H1 (cell line): ENCODE measurements at places on chromosomes 5 and 9. TPM values are rescaled to one million over a fixed set of nuclear protein-coding genes. Genes with fewer than 3 reads are reported as not detected.

DNA sequence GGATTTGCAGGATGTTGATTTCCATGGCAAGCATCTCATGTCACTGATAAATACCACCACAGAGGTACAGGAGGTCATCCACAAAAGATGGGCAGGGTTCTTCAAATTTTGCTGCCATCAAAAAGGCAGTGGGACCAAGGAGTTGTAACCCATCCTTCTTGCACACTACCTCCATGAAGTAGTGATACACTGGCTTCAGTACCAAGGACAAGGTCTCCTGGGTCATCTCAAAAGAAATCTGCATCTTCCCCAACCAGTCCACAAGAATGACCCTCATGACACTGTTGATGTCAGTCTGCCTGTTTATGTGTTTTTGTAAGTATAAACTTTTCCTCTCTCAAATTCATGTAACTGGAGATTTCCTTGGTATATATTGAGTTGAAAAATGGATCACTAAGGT is 298.2 kb downstream of the CDH9 start:
- H3K27ac ChIP-seq, result no peak overlapping the region
- H3K36me3 ChIP-seq, result no peaks in the 10 kb centered on the region
- H3K4me1 ChIP-seq, result no peaks in the 10 kb centered on the region
- no peak for DNase-seq
- H3K27me3 ChIP-seq, result no peaks in the 10 kb centered on the region

GRCh38 chr9:121073038-121073437 is 1.7 kb upstream of the CNTRL start:
- DNase-seq, result no peak
- H3K36me3 ChIP-seq, result no peaks in the 10 kb centered on the region
- no peak overlapping the region for H3K27ac ChIP-seq
- peaks cover 40% of the 10 kb centered on the region for H3K27me3 ChIP-seq

Gene FOXD4
- 0.25 TPM in 1 of 2 replicates, not detected in the other for total RNA-seq

DNA sequence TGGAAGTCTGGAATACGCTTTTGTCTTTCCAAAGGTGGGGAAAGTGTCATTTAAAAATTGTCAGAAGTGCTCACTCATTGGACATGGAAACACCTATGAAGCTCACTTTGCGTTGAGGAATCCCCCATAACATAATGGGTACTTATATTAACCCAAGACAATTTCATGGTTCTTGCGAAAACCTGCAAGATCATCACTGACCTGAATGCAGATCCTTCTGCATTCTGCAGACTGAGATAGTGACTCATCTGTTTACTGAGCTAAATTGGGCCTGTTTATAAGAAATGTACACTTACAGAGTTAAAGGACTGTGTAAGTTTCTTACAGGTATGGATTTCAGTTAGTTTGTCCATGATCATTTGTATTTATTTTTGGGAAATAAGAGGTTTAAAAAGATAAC is 153.0 kb downstream of the HMHB1 start:
- no peaks in the 10 kb centered on the region for H3K4me1 ChIP-seq
- no peaks in the 10 kb centered on the region for H3K36me3 ChIP-seq
- H3K27ac ChIP-seq, result no peak overlapping the region
- no peak overlapping the region for H3K4me3 ChIP-seq

- H3K27me3 ChIP-seq, result no peaks in the 10 kb centered on the region
- no peak overlapping the region for H3K4me3 ChIP-seq
- H3K4me1 ChIP-seq, result no peaks in the 10 kb centered on the region
Observed at GRCh38 chr9:107667231-107668070, 177.9 kb upstream of the KLF4 start.

Gene LRRC14B
- not detected in 2 replicates for total RNA-seq

GRCh38 chr9:124779368-124780059 is 2.6 kb downstream of the OLFML2A start:
- DNase-seq, result peak; percentile 71
- H3K36me3 ChIP-seq, result no peaks in the 10 kb centered on the region

DNA sequence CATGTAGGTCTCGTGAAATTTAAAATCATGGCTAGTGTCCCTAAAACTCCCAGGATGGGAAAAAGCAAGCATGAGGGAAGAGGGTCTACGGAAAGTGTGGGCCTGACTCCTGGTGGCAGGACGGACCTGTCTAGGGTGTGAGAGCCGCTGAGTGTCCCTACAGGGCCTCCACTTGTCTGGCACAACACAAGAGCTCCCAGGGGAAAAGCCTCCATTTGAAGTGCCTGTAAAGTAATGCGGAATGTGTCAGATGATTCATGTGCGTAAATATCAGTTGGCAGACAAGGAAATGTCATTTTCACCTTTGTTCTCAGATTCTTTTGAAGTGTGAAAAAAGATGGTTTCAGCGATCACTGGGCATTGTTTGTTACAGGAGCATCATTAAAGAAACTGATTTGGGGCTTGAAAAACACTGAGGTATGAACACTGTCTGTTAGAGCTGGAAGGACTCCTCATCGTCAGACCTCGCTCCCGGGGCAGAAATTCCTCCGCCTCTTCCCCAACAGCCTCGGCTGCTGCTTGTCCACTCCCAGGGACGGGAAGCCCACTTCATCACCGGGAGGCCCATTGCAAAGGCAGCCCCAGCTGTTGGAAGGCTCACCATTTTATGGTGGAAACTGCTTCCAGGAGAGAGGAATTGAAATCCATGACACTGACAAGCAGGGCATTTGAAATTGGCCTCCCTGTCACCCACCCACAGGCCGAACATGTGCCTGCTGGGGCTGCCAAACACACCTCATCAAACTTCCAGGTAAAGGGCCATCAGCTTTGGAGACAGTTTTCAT is 240.8 kb downstream of the FSTL4 start:
- H3K27me3 ChIP-seq, result no peaks in the 10 kb centered on the region
- no peak overlapping the region for H3K4me3 ChIP-seq
- no peak overlapping the region for H3K27ac ChIP-seq

- DNase-seq, result no peak
- no peak overlapping the region for H3K4me3 ChIP-seq
- no peaks in the 10 kb centered on the region for H3K27me3 ChIP-seq
- no peak overlapping the region for H3K27ac ChIP-seq
- H3K4me1 ChIP-seq, result peaks cover 4% of the 10 kb centered on the region
Observed at GRCh38 chr5:83987513-83988292, 267.0 kb upstream of the HAPLN1 start.

- no peaks in the 10 kb centered on the region for H3K27me3 ChIP-seq
- H3K36me3 ChIP-seq, result no peaks in the 10 kb centered on the region
- no peak for DNase-seq
- no peak overlapping the region for H3K27ac ChIP-seq
- H3K4me3 ChIP-seq, result peak overlapping the region; percentile 74
- H3K4me1 ChIP-seq, result peaks cover 9% of the 10 kb centered on the region; the same call in 1 of the 2 replicates
Observed at GRCh38 chr5:68215898-68216244, 315 bp downstream of the PIK3R1 start.

DNA sequence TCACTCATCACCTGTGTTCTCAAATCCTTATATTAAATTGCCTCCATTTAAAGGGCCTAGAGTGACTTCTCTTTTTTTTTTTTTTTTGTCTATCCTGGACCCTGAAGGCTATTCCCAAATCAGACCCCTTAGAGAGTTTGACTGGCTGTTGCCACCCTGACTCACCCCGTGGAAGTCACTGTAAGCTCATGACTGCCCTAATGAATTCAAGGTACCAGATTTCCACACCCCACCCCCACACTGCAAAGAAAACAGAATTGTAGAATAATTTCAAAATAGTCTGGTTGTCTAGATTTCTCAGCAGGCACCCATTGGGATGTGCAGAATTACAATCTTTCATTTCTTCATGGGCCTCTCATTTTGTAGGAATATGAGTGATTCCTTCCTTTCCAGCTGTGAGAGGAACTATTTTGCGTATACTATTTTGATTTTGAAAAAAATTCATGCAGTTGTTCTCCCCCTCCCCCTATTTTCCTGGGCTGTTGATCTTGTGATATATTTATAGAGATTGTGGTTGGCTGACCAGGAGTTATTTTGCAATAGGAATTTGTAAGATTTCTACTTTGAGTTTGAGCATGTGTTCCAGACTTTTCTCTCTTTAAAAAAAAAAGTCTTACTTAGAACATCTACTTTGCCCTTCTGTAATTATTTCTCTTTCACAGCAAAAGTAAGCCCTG is 79.1 kb downstream of the ZNF618 start:
- no peak for DNase-seq
- no peaks in the 10 kb centered on the region for H3K27me3 ChIP-seq
- H3K36me3 ChIP-seq, result no peaks in the 10 kb centered on the region
- H3K4me1 ChIP-seq, result no peaks in the 10 kb centered on the region
- no peak overlapping the region for H3K27ac ChIP-seq

Gene TMEM8B
- 5.7 and 7.5 TPM in 2 replicates for total RNA-seq

GRCh38 chr5:33690374-33691135 is 201.2 kb downstream of the ADAMTS12 start:
- H3K27ac ChIP-seq, result no peak overlapping the region
- peaks cover 2% of the 10 kb centered on the region; the same call in 1 of the 2 replicates for H3K36me3 ChIP-seq
- no peaks in the 10 kb centered on the region for H3K4me1 ChIP-seq
- DNase-seq, result no peak

Gene HACD4
- 0.61 and 0.86 TPM in 2 replicates for total RNA-seq

Gene SPINK13
- total RNA-seq, result not detected in 2 replicates

GRCh38 chr5:62494772-62495171 is 82.2 kb downstream of the IPO11 start:
- no peak for DNase-seq
- H3K4me3 ChIP-seq, result no peak overlapping the region
- no peak overlapping the region for H3K27ac ChIP-seq

Gene PLAC8L1
- 0.92 TPM in 1 of 2 replicates, not detected in the other for total RNA-seq

Gene PDLIM4
- 8.3 and 10.7 TPM in 2 replicates for total RNA-seq

Gene CDH9
- 0.54 and 0.73 TPM in 2 replicates for total RNA-seq

DNA sequence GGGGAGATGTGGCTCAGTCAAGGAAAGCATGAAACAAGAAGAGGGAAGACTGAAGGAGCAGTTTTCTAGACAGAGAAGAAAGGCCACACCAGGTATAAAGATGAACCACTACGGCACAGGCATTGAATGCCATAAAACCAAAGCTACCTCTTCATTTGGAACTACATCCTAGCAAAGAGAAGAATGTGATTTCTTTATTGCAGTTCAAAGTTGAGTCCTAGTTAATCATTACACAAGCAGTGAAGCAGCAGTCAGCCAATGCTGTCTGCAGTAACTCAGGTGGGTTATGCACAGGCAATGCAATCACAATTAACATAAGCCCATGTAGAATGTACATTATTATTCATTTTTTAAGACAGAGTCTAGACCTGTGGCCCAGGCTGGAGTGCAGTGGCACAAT is 21.7 kb upstream of the PCAT7 start:
- no peaks in the 10 kb centered on the region for H3K36me3 ChIP-seq
- H3K27me3 ChIP-seq, result no peaks in the 10 kb centered on the region
- no peaks in the 10 kb centered on the region for H3K4me1 ChIP-seq
- no peak overlapping the region for H3K27ac ChIP-seq
- DNase-seq, result no peak

Gene CDHR2
- total RNA-seq, result 0.43 and 0.69 TPM in 2 replicates

DNA sequence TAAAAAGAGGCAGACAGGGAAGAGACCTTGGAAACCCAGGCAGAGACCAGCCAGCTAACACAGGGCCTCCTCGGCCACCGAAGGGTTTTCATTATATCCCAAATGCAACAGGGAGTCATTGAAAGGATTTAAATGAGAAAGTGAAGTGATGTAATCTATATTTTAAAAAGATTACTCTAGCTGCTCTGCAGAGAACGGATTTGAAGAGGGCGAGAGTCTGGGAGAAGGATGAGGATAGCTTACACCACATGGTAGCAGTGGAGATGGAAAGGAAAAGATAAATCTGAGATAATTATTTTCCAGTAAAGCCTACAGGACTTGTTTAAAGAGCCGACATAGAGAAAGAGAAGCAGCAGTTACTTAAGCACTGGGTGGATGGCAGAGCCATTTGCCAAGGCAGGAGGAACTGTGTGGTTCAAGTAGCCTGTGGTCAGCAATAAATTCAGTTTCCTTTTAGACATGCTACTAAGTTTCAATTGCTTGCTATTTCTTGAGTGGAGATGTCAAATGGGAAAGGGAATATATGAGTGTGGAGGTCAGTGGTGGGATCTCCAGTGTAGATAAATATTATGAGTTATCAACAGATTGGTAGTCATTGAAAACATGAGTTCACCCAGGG is 9.3 kb downstream of the FBN2 start:
- DNase-seq, result no peak
- H3K4me1 ChIP-seq, result no peaks in the 10 kb centered on the region
- H3K4me3 ChIP-seq, result no peak overlapping the region
- H3K27ac ChIP-seq, result no peak overlapping the region

GRCh38 chr5:10275460-10275859 is 25.4 kb downstream of the CCT5 start:
- no peak for DNase-seq
- no peaks in the 10 kb centered on the region for H3K36me3 ChIP-seq
- no peak overlapping the region for H3K4me3 ChIP-seq
- H3K27ac ChIP-seq, result no peak overlapping the region
- peaks cover 2% of the 10 kb centered on the region for H3K4me1 ChIP-seq

- no peaks in the 10 kb centered on the region for H3K36me3 ChIP-seq
- H3K27ac ChIP-seq, result no peak overlapping the region
- DNase-seq, result no peak
- no peak overlapping the region for H3K4me3 ChIP-seq
- H3K27me3 ChIP-seq, result no peaks in the 10 kb centered on the region
- H3K4me1 ChIP-seq, result no peaks in the 10 kb centered on the region
Observed at GRCh38 chr9:76424491-76424890, 30.3 kb upstream of the RFK start.

DNA sequence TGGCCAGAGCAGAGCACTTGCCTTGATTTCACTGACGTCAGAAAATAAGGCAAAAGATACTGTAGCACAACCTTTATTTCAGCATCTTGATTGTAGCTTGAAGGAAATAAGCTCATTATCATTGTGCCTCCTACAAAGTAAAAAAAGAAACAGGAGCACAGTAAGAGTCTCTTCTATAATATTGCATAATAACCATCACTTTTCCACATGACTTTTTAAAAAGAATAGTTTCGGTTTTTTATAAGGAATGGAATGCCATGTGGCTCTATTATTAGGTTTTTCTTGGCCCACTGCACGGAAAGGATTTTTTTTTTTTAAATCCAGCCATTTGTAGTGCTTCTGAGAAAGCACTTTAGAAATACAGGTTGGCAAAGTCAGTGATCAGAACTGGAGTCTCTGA is 655.3 kb downstream of the LRRC70 start:
- no peaks in the 10 kb centered on the region for H3K27me3 ChIP-seq
- no peak overlapping the region for H3K4me3 ChIP-seq
- no peak overlapping the region for H3K27ac ChIP-seq
- H3K4me1 ChIP-seq, result no peaks in the 10 kb centered on the region; the same call in 1 of the 2 replicates
- no peaks in the 10 kb centered on the region for H3K36me3 ChIP-seq
- DNase-seq, result no peak

DNA sequence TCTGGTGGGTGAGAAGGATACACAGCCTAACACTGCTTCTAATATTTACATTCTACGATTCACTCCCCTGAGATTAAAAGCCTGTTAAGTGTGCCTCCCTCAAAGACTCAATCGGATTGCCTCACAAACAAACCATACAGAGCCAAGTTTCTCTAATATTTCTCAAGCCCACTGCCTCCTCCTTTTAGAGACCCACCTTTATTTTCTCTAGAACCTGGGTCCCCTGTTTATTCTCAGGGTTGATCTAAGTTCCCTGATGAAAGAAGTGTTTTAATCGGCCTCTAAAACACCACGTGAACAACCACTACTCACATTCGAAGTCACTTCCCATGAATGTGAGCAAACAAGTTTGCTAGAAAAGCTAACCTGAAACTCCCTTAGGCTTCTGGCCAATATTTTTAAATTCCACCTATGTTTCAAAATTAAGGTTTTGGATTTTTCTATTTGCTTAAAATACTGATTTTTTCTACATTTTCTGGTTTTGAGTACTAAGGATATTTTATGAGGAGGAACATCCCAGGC is 76.5 kb downstream of the GLIS3 start:
- no peaks in the 10 kb centered on the region for H3K36me3 ChIP-seq
- no peaks in the 10 kb centered on the region for H3K27me3 ChIP-seq
- no peaks in the 10 kb centered on the region for H3K4me1 ChIP-seq
- H3K27ac ChIP-seq, result no peak overlapping the region
- DNase-seq, result no peak

Gene FOXD4L4
- not detected in 2 replicates for total RNA-seq

Gene JMY
- 13.9 and 14.0 TPM in 2 replicates for total RNA-seq
